ENCODE measurements at places on chromosomes 16 and 17.

- DNase-seq: no peak
Measured at GRCh38 chr16:84138824-84139627, 6.0 kb downstream of the HSDL1 start.

GRCh38 chr16:52617591-52617990 lies 70.6 kb upstream of the TOX3 start:
- DNase-seq: no peak

DNA sequence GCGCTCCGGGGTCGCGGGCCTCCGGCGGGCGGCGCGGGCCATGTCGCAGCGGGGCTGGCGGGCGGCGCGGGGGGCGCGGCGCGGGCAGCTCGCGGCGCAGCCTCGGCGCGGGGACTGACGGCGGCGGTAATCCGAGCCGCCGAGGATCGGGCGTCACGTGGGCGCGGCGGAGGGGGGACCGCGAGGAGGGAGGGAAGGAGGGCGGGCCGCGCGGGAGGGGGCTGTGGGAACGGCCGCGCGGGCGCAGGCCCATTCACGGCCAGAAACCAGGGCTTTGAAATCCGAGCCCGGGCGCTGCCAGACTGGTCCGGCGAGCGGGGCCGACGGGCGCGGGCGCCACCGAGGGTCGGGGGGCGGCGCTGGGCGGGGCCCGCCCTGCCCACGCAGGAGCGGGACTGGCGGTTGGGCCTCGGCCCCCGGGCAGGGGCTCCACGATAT lies at the start of gene MTSS2:
MTSS2 (minus strand) TSS at position 116 of the 438 bp plus-strand sequence. CDS start 262 bp downstream, outside the sequence.
- no peak for DNase-seq

DNA sequence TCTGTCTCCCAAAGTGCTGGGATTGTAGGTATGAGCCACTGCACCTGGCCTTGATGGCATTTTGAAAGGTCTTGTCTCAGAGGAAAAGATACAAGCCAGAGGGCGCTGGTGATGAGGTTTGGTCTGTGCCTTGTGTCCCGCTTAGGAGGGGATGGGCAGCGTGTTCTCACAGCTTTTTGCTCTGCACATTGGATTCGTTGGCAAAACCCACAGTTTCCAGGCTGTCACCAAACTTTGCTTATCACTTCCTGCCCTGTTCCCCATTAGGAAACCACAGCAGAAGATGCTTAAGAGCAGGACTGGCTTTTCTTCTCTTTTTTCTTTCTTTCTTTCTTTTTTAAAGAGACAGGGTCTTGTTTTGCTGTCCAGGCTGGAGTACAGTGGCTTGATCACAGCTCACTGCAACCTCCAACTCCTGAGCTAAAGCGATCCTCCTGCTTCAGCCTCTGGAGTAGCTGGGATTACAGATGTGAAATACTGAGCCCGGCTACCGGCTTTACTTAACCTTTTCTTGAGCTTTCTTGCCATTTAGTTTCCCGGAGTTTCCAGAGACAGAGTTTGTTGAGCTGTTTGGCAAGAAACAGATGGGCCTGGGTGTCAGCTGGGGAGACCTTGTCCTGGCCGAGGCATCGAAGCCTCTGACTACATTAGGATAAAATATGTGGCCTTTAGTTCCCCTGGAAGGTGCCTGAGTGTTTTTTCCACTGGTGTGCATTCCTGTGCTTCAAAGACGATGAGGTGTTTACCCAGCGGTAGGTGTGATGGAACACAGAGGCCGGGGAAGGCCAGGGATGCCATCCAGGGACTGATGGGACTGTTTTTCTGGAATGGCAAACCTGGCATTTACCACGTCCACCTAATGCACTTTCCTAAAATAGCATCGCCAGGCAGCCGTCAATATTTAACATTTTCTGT lies 112.9 kb downstream of the ABCC1 start:
- DNase-seq: no peak

GRCh38 chr17:3663102-3664011 lies 5.0 kb downstream of the TAX1BP3 start:
- no peak for DNase-seq

DNA sequence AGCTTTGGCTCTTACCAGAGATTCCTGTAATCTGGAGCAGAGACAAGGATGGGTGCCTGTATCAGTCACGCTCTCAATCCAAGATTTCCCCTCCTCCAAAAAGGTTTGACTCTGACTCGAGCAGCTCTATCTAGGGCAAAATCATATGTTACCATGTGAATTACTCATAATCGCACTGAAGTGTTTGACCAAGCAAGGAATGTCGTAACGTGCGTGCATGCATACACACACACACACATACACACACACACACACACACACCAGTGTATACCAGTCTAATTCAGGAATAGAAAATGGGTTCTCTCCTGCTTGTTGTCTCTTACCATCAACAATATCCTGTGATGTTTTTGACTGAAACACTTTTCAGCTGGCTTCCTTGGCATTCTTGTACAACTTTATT lies 835.1 kb downstream of the KCNJ2 start:
- DNase-seq: no peak

DNA sequence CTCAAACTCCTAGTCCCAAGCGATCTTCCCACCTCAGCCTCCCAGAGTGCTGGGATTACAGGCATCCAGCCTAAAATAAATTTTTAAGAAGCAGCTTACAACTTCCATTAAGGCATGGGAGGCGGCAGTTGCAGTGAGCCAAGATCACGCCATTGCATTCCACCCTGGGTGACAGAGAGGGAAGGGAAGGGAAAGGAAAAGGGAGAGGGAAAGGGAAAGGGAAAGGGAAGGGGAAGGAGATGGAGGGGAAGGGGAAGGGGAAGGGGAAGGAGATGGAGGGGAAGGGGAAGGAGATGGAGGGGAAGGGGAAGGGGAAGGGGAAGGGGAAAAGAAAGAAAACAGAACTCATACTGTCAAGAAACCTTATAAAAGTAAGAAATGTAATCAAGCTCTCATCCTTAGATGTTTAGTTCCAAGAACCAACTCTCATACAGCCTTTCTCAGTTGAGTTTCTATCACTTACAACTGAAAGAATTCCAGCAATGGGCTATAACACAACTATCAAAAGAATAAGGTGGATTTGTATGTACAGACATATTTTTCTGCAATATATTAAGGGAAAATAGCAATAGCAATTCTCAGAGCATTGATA lies 43.1 kb downstream of the SHCBP1 start:
- DNase-seq: no peak

- DNase-seq: no peak
Measured at GRCh38 chr17:17057057-17057551, 14.8 kb downstream of the MPRIP start.

- no peak for DNase-seq
Measured at GRCh38 chr17:74059479-74060240, 143.8 kb upstream of the RPL38 start.

DNA sequence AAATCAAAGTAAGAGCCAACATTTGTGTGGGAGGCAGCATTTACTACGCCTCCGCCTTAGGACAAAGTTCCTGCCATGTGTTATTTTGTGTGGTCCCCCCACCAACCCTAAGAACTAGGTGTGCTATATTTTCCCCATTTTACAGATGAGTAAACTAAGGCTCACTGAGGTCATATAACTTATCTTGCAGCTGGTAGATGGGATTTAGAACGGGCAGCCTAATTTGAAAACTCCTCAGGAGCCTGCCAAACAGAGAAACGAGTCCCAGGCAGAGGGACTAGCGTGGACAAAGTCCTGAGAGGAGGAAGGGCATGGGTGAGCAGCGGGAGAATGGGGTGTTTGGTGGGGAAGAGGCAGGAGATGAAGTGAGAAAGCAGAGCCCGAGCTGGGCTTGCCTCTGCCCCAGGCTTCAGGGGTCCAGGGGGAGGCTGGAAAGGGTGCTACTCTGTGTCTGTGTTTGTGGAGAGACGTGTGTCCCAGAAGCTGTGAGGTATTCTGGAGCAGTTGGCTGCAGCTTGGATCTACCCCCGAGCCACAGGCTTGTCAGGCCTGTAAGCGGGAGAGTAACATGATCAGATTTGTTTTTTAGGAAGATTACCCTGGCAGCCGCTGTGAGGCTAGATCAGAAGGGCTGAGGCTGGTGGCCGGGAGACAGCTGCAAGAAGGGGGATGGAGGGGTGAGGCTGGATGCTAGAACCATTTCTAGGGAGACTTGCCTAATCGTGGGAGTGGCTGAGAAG lies 5.0 kb downstream of the MLLT6 start:
- no peak for DNase-seq

GRCh38 chr17:74453665-74454196 lies 12.7 kb upstream of the CD300A start:
- DNase-seq: no peak

DNA sequence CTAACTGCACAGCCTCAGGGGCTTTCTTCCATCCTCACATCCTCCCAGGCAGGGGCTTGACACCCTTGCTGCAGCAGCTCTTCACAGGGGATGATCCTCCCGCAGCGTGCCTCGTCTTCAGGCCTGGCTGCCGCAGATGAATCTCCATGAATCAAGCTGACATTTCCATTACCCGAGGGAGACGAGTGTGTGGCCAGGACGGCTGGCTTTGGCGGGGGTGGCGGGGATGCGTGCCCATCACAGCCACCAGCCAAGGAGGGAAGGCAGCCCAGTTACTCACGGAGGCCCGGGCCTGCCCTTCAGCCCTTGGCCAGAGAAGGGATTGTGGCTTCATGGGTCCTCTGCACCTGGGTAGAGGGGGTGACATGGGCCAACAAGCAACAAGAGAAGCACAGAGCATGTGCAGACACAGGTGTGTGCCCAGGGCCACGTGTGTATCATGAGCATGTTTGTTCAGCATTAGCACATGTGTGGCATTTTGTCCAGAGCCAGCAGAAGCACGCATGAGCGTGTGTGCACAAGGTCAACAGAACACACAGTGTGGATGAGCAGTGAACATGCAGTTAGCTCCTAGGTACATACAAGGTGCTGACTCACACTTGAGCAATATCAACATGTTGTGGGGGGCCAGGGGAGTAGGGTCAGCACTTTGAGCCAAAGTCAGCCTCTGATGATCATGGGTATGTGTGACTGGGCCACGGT lies 236.4 kb downstream of the KATNIP start:
- no peak for DNase-seq

DNA sequence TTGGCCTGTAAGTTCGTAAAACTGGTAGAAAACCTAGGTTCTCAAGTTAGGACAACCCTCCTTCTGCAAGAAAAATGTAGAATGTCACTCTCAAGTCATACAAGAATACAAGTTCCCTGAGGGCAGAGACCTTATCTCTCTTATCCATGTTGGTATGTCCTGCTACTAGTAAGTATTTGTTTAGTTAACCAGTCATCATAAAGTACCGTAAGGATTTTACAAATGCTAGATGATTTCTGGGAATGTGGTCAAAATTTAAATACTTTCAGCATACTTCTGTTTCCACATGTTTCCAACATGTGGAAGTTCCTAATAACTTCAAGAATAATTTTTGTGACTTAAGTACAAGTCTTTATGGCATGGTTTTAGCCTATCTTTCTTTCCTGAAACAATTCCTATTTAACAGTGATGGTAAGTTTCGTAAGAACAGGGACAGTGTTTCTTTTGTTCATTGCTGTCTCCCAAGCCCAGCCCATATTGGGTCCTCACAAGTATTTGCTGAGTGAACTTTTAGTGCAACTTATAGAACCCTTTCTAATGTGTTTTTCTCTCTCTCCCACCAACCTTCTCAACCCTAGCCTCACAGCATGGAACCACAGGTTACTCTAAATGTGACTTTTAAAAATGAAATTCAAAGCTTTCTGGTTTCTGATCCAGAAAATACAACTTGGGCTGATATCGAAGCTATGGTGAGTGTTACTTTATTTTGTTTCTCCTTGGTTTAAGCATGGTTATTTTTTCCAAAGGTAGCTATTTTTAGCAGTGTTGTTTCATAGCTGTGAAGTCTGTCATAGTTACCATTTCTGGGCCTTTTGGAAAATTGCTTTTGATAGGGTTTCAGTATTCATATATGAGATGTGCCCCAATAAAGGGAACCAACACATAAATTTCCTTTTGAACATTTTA lies 4.5 kb downstream of the NBR1 start:
- DNase-seq: peak; percentile 71

DNA sequence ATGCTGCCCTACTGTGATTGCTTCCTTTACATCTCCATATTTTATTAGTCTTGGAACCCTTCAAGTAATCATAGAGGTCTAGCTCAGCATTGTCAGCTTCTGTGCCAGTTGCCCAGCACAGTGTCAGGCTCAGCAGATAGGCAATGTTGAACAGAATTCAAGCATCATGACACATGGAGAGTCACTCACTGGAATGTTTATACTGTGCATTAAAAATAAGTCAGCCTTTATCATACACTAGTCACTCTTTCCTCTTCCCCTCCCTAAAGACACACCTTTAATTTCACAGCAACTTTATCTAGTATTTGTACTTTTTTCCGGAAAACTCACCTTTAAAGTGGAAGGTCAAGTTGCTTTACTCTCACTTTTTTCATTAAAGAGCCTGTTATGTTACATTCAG lies 253.8 kb upstream of the CDH11 start:
- no peak for DNase-seq

DNA sequence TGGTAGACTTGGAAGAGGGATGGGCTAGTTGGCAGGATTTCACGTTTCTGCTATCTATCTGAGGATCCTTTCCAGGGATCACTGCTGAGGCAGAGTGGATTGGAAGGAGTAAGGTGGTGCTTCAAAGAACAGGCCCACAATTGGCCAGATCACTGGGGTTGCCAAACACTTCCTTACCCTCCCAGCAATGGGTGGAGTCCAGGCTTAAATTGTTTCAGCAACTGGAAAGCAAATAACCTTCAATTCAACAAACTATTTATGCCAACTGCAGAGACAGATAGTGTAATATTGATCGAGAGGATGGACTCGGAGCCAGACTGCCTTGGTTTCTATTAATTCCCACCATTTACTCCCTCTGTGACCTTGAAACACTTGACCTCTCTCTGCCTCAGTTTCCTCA lies 2.1 kb downstream of the ARRB2 start:
- no peak for DNase-seq

- DNase-seq: no peak
Measured at GRCh38 chr17:78647032-78647431, 69.8 kb upstream of the DNAH17 start.

GRCh38 chr16:53761962-53762703 lies 58.2 kb downstream of the FTO start:
- no peak for DNase-seq

- DNase-seq: no peak
Measured at GRCh38 chr16:67468731-67469130, 12.2 kb downstream of the ATP6V0D1 start.

GRCh38 chr17:7885367-7886226 lies 3.0 kb upstream of the CHD3 start:
- DNase-seq: no peak

DNA sequence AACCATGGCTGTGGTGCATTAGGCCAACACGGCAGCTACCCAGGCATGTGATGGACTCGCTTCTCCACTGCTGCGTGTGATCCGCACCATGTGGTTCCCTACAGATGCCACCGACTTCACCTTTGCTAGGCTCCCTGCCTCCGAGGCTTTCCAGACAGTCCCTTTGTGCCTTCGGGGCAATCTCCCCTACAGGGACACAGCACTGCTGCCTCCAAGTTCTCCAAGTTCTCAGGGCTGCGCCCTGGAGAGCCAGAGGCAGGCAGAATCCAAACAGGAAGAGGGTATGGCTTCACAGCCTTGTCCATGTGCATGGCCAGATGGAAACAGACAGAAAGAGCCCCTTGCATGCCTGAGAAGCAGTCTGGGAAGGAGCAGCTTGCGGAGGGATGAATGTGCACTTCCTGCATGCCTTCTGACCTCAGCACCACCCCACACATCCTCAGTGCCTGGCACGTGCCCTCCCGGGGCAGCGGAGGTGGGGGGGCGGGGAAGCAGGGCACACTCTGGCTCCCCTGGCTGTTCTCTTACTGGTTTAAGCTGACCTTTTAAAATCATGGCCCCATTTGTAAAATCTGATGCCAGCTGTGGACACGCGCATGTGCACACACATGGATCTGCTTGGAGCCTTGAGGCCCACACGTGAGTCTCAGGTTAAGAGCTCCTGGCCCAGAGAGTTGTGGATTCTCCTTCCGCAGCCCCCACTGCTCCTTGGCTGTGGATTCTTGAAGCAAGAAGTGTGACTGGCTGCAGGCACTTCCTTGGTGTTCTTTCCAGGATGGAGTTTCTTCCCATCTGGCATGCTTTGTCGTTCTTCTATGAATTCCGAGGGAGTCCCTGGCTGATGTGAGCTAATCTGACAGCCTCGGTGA lies 55.3 kb upstream of the MTSS2 start:
- peak; percentile 57 for DNase-seq
